Stimulated activated CD4-positive, alpha-beta T cell treated with anti-CD3 and anti-CD28 coated beads, TNF-alpha, amount 100 ng/mL, for 1 hour (primary cell): ENCODE measurements at places on chromosomes 1 and 21.

DNA sequence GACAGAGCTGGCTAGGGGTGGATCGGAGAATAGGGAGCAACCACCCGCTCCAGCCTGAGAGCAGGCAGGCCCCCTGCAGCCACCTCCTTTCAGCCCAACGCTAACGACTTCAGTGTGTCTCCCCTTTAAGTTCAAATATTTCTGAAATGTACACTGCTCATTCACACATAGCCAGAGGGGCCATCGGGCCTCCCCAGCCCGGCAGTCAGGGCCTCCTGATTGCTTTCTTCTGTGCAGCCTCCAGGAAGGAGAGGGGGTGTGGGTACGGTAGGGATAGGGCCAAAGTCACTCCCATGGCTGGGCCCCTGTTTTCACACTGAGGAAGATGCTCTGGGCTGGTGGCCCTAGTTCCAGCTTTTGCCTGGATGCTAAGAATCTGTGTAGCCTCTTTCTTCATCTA lies 64.8 kb downstream of the EPHB2 start:
- no peak for DNase-seq

GRCh38 chr1:9794081-9794480 lies 29.7 kb downstream of the CLSTN1 start:
- DNase-seq = no peak

- DNase-seq = no peak
Observed at GRCh38 chr21:41319273-41319672, 2.7 kb downstream of the FAM3B start.

DNA sequence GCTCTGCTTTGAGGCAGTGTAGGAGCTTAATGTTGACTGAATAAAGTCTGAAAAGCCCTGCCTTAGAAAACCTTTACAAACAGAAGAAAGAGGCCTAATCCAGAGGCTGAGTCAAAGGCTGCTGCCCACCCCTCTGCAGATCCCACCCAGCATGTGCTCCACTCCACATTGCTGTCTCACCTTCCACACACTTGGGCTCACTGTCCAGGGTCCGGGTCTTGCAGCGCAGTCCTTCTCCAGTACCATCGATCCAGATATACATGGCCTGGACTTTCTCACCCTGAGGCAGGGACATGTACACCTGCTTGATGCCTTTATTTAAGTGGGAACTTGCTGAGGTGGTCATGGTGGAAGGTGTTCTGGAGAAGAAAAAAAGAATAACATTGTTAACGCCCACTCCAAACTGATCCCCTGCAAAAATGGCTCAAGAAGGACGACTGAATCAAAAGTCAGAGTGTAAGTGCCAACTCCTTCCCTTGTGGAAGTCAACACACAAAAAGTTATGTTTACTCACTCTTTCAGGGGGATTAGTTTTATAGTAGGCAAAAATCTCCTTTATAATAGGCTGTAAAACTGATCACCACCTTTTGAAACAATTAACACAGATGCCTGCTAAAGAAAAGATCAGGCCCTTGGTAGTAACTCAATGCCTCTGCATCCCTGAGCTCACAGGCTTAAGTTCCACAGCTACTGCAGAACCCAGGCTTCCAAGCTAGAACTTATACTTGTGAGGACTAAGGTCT lies 3.0 kb downstream of the GLUL start:
- no peak for DNase-seq

DNA sequence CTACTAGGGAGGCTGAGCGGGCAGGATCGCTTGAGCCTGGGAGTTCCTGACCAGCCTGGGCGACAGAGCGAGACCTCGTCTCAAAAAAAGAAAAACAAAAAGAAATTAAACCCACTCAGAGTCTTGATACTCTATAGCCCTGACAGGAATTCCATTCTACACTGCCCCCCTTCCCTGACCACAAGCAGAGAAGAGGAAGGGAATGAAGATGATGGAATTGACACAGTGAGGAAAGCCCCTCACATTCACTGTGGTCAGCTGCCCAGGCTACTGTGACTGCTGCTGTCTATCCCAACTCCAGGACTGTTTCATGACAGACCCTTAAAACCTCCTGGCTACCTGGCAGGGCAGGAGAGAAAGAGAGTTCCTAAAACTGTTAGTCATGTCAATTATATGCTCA lies 12.1 kb downstream of the LIN9 start:
- DNase-seq = no peak

GRCh38 chr1:148362626-148363438 lies 120.3 kb downstream of the PPIAL4G start:
- no peak for DNase-seq

- DNase-seq = no peak
Observed at GRCh38 chr1:15678578-15678977, 5.5 kb upstream of the PLEKHM2 start.

- no peak for DNase-seq
Observed at GRCh38 chr1:206969090-206969489, 1.2 kb downstream of the FCAMR start.

- no peak for DNase-seq
Observed at GRCh38 chr1:77065693-77066342, 153.4 kb downstream of the PIGK start.

DNA sequence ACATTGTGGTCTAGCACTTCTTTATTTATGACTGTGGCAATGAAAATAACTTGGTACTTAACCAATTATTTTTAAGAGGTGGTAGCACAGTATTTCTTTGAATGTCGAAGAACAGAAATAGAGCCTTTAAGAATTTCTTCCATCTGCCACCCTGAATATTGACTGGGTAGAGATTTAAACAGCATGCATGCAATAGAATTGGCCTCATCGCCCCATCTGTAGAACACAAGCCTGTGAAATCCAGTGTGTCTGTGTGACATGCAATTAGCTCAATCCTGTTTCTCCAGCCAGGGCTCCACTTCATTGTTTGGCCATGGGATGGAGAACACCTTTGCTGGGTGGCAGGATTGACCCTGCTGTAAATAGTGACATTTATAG lies 17.1 kb upstream of the KLHDC8A start:
- DNase-seq = no peak

DNA sequence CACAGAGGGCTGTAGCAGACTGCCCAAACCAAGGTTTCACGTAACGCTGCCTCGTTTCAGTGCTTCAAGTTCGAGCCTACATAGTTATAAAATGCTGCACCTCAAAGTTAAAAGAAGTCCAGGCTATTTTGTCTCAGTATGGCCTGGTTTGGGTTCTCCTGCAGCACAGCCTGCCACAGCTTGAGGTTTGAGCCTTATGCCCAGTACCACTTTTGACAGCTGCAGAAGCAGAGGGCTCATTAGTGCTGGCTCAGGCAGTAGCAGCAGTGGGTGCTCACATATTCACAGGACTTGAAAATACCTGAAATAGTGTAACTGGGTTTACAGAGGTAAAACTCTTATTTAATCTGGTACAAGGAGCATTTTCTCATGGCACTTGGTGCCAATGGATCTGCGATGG lies 15.3 kb downstream of the SPATA46 start:
- DNase-seq = no peak

DNA sequence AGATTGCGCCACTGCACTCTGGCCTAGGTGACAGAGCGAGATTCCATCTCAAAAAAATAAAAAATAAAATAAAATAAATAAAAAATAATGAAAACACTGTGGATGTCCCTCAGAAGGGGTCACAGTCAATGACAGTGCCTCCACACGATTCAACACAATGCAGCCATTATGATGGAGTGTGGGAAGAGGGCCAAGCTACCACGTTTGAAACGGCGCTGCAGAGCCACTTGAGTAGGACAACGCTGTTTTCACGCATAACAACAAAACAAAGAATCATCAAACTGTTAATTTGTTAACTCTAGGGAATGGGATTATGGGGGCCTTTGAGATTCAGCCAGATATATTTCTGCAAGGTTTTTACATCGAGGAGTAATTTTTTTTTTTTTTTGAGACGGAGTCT lies 36.5 kb downstream of the NKAIN1 start:
- no peak for DNase-seq

GRCh38 chr1:9292361-9293240 lies at the start of gene SPSB1:
Gene SPSB1 (plus strand): TSS chr1:9292894. CDS start chr1:9355892, 62,998 bp downstream.
- DNase-seq = peak; percentile 47

DNA sequence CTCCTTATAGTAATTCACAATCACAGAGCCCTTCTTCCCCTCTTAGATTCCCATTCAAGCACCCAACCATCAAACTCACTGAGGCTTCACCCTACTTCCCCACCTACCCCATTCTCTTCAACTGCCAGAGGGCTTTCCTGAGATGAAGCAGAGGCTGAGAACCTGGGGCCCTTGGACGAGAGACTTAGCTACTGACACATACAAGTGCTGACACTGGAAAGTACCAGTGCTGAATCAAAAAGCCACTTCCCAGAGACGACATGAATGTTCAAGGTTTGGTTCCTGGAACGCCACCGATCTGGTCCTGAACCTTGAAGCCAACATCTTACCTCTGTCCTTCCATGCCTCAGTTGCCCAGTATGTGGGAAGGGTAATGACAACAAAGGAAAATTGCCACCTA lies 16.6 kb upstream of the RAP1A start:
- DNase-seq = no peak

- no peak for DNase-seq
Observed at GRCh38 chr1:58849551-58849950, 65.7 kb upstream of the JUN start.

GRCh38 chr1:24470592-24470991 lies 32.0 kb upstream of the RCAN3 start:
- DNase-seq = no peak

DNA sequence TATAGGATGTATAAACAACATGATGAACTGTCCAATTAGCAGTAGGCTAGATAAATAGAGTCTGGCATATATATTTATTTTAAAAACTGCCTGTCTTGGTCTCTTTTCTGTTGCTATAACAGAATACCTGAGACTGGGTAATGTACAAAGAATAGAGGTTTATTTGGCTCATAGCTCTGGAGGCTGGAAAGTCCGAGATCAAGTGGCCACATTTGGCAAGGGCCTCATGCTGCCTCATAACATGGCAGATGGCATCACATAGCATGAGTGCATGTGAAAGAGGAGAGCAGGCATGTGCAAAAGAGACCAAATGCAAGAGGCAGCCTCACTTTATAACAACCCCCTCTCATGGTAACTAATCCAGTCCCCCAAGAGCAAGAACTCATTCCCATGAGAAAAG lies 6.0 kb downstream of the STYXL2 start:
- no peak for DNase-seq
